ENCODE measurements at places on chromosomes 6 and 20. TPM values are rescaled to one million over a fixed set of nuclear protein-coding genes. Genes with fewer than 3 reads are reported as not detected.

- no peak for DNase-seq
- H3K27me3 ChIP-seq, result no peaks in the 10 kb centered on the region
- H3K4me1 ChIP-seq, result peaks cover 40% of the 10 kb centered on the region
- peak overlapping the region; percentile 95 for H3K4me3 ChIP-seq
- H3K36me3 ChIP-seq, result peaks cover 31% of the 10 kb centered on the region
Observed at GRCh38 chr6:63574554-63574900, 2.2 kb downstream of the LOC128125822 start.

DNA sequence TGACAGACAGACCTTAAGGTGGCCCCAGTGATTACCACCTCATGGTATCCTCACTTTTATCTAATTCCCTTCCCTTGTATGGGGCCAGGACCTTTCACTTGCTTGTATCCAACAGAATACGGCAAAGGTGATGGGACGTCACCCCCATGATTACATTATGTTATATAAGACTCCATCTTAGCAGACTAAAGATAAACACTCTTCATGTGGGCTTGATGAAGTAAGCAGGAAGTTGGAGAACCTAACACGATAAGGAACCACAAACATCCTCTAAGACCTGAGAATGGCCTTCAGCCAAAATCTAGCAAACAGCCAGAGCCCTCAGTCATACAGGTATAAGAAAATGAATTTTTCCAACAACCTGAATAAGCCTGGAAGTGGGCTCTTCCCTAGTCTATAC is 8.0 kb downstream of the SLC17A3 start:
- H3K4me1 ChIP-seq, result peaks cover 24% of the 10 kb centered on the region
- peak overlapping the region; percentile 56 for H3K27ac ChIP-seq
- H3K27me3 ChIP-seq, result no peaks in the 10 kb centered on the region

DNA sequence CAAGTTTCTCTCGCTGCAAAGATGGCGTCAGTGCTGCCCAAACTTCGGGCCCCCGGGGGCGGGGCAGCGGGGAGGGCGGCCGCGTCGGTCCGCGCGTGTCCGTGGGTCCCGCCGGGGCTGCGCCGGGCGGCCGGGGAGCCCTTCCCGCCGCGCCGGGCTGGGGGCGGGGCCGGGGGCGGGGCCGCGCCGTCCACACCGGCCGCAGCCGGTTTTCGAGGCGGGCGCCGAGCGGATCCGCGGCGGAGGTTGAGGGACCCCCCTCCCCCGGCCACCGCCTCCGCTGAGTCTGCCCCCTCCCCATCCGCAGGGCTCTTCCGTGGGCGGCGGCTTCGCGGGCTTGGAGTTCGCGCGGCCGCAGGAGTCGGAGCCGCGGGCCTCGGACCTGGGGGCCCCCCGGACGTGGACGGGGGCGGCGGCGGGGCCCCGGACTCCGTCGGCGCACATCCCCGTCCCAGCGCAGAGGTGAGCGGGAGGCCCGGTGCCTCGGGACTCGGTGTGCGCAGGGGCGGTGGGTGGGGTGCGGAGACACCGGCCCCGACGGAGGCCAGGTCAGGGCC is 572 bp downstream of the SLC2A4RG start:
- peaks cover 18% of the 10 kb centered on the region for H3K4me1 ChIP-seq
- peak; percentile 66 for DNase-seq
- H3K4me3 ChIP-seq, result peak overlapping the region; percentile 62
- peak overlapping the region; percentile 16 for H3K27ac ChIP-seq
- H3K27me3 ChIP-seq, result no peaks in the 10 kb centered on the region

Gene ADRM1
- total RNA-seq, result 90.1 TPM

GRCh38 chr6:43809417-43810305 is 39.6 kb downstream of the VEGFA start:
- no peak for DNase-seq
- peaks cover 6% of the 10 kb centered on the region for H3K27me3 ChIP-seq
- no peaks in the 10 kb centered on the region for H3K36me3 ChIP-seq
- H3K4me3 ChIP-seq, result no peak overlapping the region
- H3K27ac ChIP-seq, result no peak overlapping the region
- H3K4me1 ChIP-seq, result peaks cover 12% of the 10 kb centered on the region

GRCh38 chr6:114033606-114034005 is 62.7 kb upstream of the HDAC2 start:
- no peaks in the 10 kb centered on the region for H3K36me3 ChIP-seq
- H3K4me1 ChIP-seq, result no peaks in the 10 kb centered on the region
- no peak for DNase-seq
- H3K4me3 ChIP-seq, result no peak overlapping the region

- H3K27me3 ChIP-seq, result peaks cover 2% of the 10 kb centered on the region
- no peak for DNase-seq
- H3K4me1 ChIP-seq, result no peaks in the 10 kb centered on the region
- H3K4me3 ChIP-seq, result no peak overlapping the region
- no peak overlapping the region for H3K27ac ChIP-seq
Observed at GRCh38 chr20:57051096-57051495, 215.3 kb downstream of the BMP7 start.

GRCh38 chr6:30207619-30208295 is 5.4 kb downstream of the TRIM26 start:
- no peak overlapping the region for H3K4me3 ChIP-seq
- H3K4me1 ChIP-seq, result peaks cover 75% of the 10 kb centered on the region
- peaks cover 70% of the 10 kb centered on the region for H3K36me3 ChIP-seq
- no peak for DNase-seq
- H3K27me3 ChIP-seq, result no peaks in the 10 kb centered on the region
- H3K27ac ChIP-seq, result peak overlapping the region; percentile 53

Gene OR2H1
- total RNA-seq, result not detected

GRCh38 chr6:41939176-41939847 is 2.3 kb downstream of the CCND3 start:
- peaks cover 69% of the 10 kb centered on the region for H3K36me3 ChIP-seq
- peak overlapping the region; percentile 93 for H3K27ac ChIP-seq
- H3K4me3 ChIP-seq, result peak overlapping the region; percentile 100
- H3K4me1 ChIP-seq, result peaks cover 57% of the 10 kb centered on the region
- no peaks in the 10 kb centered on the region for H3K27me3 ChIP-seq

DNA sequence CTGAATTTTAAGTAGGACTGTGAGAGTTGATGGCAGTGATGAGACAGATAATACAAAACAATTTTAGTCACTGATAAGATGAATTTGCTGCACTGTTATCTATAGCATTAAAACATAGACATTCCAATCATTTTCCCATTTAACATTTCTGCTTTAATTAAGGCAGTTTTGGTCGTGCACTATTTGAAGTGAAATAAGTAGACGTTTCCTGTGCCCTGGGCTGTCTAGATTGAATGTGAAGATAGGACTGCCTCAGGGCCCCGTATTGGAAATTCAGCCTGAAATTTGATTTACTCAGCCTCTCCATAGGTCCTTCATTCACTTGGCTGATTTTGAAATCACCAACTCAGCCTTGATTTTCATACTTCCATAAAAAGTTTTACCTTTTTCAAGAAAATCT is 48.3 kb downstream of the ARID1B start:
- peaks cover 7% of the 10 kb centered on the region for H3K36me3 ChIP-seq
- no peaks in the 10 kb centered on the region for H3K27me3 ChIP-seq
- H3K4me1 ChIP-seq, result peaks cover 28% of the 10 kb centered on the region
- H3K27ac ChIP-seq, result no peak overlapping the region
